ENCODE measurements at places on chromosomes 3 and 15.

- DNase-seq: no peak
Measured at GRCh38 chr15:43776101-43776717, 557 bp downstream of the ELL3 start.

- no peak for DNase-seq
Measured at GRCh38 chr3:8727605-8728512, 5.7 kb upstream of the CAV3 start.

GRCh38 chr3:127637546-127637945 is 8.6 kb downstream of the PODXL2 start:
- DNase-seq: no peak

- no peak for DNase-seq
Measured at GRCh38 chr3:45031531-45031930, 5.4 kb downstream of the CLEC3B start.

GRCh38 chr3:122555275-122556071 is 8.6 kb downstream of the PARP9 start:
- DNase-seq: no peak

GRCh38 chr15:43268111-43269105 is 1.7 kb upstream of the TGM5 start:
- DNase-seq: peak; percentile 4

GRCh38 chr3:123621186-123621849 is 36.5 kb upstream of the HACD2 start:
- no peak for DNase-seq

DNA sequence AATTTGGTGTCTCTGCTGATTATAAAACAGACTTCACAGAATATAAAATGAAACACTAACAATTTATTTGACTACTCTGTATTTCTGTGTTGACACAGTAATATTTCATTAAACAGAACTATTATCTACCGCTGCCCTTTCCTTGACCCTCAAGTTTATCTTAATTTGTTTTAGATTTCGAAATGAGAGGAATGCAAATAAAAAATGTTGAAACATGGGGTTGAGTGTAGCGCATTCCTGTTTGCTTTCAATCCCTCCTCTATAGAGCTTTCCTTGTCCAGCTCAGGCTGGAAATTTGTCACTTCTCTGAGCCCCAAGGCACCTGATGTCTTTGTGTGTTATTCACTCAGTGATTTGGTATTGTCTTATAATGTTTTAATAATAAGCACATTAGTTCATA is 550.2 kb downstream of the ZBBX start:
- no peak for DNase-seq

- DNase-seq: no peak
Measured at GRCh38 chr3:125428216-125428830, 53.2 kb upstream of the ZNF148 start.

DNA sequence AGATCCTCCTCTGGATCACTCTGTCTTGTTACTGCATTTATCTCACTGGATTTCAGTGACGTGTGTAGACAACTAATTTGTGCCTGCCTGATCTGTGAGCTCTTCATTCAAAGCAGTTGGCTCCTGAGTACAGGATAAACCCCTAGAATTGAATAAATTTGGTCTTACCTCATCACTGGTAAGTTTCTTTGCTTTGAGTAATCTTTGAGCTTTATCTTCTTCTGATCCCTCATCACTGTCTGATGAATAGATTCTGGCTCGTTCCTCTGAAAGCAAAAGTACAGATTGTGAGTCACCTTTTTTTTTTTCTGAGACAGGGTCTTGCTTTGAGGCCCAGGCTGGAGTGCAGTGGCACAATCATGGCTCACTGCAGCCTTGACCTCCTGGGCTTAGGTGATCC is 24.5 kb downstream of the LEO1 start:
- DNase-seq: no peak

- DNase-seq: no peak
Measured at GRCh38 chr3:14822134-14822533, 3.4 kb downstream of the FGD5 start.

DNA sequence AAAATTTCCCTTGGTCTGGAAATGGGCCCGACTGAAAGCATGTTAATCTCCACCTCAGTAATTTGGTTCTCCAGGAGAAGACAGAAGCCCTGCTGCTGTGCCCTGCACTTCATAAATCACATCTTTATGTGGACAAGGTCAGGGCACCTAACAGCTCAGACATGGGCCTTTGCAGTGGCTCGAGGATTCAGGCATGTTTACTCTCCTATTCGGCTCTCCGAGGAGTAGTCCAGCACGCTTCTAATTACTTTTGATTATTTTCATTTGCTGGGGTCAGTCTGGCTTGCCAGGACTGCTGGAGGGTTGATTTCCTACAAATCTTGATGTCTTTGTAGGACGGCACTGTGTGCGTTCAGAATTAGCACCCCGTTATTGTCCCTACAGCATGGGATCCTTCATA is 511.2 kb downstream of the MECOM start:
- no peak for DNase-seq

- DNase-seq: no peak
Measured at GRCh38 chr15:43165801-43166325, 19.3 kb upstream of the CCNDBP1 start.

GRCh38 chr3:149792452-149793270 is at the start of gene ANKUB1:
Gene ANKUB1 (minus strand): TSS chr3:149792554. CDS start chr3:149792366, 188 bp downstream.
- DNase-seq: no peak

GRCh38 chr3:187979564-187979963 is 174.4 kb upstream of the LPP start:
- DNase-seq: no peak

GRCh38 chr3:10950476-10951294 is 41.9 kb upstream of the SLC6A1 start:
- DNase-seq: no peak

DNA sequence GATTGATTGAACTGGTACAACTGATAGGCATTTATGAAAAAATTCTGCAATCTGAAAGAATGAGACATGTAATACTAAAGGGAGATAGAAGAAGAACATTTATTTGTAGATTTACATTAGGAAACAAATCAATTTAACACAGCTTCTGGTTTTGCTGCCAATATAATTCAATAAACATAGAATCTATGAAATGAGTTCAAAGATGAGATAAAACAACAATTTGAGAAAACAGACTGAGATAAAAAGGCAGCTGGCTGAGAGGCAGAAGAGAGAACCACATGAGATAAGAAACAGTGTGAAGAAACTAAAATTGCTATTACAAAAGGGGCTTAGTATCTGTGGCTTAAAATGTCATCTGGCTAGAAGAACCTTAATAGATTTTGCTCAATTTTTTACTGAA is 176.6 kb downstream of the PYDC2 start:
- no peak for DNase-seq

- DNase-seq: no peak
Measured at GRCh38 chr15:89075846-89076245, 12.4 kb upstream of the ABHD2 start.

DNA sequence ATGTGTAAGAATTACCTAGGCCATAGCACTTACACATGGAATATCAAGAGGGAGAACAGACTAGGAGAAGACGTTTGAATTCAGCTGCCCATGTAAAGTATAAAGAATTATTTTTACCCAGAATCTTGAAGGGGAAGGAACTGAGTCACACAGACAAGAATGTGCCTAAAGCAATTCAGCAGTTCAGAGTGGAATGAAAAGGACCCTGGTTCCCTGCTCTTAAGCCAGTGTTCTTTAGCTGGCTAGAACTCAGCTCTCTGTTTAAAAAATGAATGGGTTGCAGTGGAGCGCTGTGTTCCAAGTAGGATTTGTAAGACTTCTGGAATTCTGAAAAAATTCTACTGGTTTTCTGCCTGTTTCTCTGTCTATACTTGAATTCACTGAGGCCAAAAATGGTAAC is 440.2 kb downstream of the LPP start:
- DNase-seq: no peak

DNA sequence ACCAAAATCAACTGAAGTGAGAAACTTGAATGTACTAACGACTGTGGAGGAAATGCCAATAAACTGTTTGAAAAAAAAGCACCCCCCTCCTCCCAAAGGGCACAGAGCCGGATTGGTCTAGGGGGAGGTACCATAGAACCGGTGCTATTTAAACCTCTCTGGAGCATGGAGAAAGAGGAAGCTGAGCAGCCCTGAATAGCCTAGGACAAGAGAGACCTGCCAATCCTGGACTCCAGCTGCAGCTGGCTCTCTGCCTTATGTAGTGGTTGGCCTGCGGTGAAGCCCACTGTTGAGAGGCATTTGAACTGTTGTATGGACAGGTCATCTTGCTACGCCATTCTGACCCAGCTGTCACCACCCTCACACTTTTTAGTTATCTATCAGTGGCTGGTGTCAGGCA is 1.5 kb upstream of the SH3GL3 start:
- no peak for DNase-seq

All from activated CD4-positive, alpha-beta T cell treated with anti-CD3 and anti-CD28 coated beads for 1 hour (primary cell).